ENCODE measurements at places on chromosomes 5 and 9.

DNA sequence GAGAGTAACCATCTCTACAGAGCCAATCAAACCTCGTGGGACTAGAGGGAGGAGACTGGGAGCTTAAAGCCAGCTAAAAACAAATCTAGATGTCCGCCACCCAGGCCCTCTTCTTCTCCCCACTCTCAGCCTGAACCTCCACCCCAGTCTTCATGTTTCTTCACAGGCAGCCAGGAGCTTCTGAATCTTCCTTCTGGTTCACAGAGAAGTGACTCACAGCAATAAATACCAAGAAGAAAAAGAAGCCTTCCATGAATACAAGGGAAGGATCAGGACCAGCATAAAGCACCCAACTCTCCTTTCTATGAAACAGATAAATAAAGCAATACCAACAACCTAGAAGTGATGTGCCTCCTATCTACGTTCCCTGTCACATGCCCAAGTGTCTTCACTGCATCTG, 103.3 kb upstream of the SLIT3 start:
- DNase-seq: no peak

GRCh38 chr5:94702729-94703128, 84.3 kb downstream of the SLF1 start:
- DNase-seq: no peak

GRCh38 chr9:6611865-6612264, 33.7 kb downstream of the GLDC start:
- no peak for DNase-seq

- no peak for DNase-seq
These were observed 6.9 kb downstream of the ERMP1 start for GRCh38 chr9:5825895-5826622.

DNA sequence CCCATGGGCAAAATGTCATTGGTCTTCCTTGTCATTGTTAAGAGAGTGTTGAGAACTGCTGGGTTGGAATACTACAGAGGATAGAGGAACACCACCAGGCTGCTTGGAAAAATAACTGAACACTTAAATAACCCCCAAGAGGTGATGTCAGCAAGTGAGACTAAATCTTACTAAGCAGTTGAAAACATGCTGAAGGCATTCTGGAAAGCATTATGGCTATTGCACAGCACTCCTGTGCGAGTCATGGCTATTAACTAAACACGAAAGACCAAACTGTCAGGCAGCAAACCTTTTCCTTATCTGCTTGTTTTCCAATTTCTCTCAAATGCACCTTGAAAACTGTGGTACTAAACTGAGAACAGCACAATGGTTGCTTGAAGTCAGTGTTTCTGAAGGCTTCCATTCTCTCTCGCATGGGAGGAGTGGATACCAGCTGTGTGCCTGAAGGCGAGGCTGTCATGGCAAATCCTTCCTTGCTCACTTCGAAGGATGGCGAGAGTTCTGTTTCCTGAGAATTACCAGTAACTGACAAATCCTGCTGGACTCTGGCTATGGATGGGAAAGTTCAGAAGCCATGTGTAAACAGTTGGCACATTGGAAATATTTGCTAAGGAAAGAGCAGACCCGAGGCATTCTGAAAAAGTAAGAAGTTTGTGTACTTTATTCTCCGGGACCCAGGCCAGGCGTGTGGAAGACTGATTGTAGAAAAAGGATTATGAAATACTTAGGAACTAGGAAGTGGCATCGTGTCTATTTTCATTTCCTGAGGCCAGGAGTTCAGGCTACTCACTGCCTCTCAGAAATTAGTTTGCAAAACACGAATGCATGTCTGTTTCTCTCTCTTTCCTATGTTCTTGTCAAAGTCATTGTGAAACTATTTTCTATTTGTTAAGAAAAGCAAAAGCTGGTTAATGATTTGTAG, 182.1 kb downstream of the DMRT2 start:
- DNase-seq: no peak
